ENCODE measurements at places on chromosomes 5 and 9.

DNA sequence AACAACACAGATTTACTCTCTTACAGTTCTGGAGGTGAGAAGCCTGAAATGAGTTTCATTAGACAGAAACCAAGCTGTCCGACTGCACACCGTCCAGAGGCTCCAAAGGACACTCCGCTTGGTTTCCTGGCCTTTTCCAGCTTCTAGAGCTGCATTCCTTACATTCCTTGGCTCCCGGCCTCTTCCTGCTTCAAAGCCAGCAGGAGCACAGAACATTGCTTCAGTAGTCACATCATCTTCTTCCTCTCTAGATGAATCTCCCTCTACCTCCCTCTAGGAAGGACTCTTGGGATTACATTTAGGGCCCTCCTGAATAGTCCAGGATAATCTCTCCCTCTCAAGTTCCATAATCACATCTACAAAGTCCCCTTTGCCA, 213.3 kb downstream of the CDK5RAP2 start:
- no peaks in the 10 kb centered on the region for H3K27me3 ChIP-seq
- no peaks in the 10 kb centered on the region for H3K36me3 ChIP-seq
- peak; percentile 55 for DNase-seq

DNA sequence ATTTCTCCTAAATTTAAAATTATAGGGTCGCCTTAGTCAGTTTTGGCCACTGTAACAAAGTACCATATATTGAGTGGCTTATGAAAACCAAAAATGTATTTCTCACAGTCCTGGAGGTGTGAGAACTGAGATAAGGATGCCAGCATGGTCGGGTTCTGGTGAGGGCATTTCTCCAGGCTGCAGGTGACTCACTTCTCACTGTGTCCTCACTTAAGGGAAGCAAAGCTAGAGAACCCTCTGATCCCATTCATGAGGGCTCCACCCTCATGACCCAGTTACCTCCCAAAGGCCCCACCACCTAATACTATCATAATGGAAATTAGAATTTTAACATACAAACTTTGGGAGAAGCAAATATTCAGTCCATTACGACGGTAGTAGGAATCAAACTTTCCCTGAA, 75.1 kb upstream of the FBN2 start:
- H3K4me1 ChIP-seq = no peaks in the 10 kb centered on the region
- H3K27me3 ChIP-seq = no peaks in the 10 kb centered on the region
- no peak overlapping the region for H3K27ac ChIP-seq
- DNase-seq = peak; percentile 76
- no peaks in the 10 kb centered on the region for H3K36me3 ChIP-seq

GRCh38 chr5:159243385-159243784, 19.7 kb upstream of the UBLCP1 start:
- H3K4me3 ChIP-seq = no peak overlapping the region
- peaks cover 2% of the 10 kb centered on the region for H3K4me1 ChIP-seq
- H3K27me3 ChIP-seq = no peaks in the 10 kb centered on the region
- H3K36me3 ChIP-seq = no peaks in the 10 kb centered on the region
- H3K27ac ChIP-seq = no peak overlapping the region
- no peak for DNase-seq

DNA sequence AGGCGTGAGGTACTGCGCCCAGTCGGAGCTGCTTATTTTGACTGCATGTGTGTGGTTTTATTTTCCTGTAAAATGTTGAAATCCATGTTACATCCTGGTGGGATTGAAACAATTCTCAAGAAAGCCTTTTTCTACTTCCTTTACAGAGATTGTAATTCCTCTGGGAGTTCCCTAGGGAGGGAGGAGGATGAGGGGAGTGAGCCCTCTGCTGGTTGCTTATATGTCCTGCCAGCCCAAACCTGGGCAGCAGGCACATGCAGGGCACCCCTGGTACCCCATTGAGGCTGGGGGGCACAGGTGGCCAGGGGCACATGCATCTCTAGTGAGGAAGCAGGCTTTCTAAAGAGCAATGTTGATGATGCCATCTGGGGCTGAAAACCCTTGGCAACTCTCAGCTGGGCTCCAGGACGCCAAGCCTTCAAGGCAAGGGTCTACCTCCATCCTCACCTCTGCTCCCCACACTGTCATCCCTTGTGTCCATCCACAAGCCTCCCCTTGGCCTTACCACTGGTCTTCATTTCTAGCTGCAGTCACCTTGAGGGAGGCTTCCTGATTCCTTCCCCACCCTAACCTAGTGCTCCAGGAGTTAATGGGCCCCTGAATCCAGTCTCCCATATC, 84.7 kb upstream of the TNFSF8 start:
- H3K27me3 ChIP-seq = no peaks in the 10 kb centered on the region
- H3K36me3 ChIP-seq = no peaks in the 10 kb centered on the region
- H3K4me1 ChIP-seq = peaks cover 28% of the 10 kb centered on the region
- DNase-seq = no peak

DNA sequence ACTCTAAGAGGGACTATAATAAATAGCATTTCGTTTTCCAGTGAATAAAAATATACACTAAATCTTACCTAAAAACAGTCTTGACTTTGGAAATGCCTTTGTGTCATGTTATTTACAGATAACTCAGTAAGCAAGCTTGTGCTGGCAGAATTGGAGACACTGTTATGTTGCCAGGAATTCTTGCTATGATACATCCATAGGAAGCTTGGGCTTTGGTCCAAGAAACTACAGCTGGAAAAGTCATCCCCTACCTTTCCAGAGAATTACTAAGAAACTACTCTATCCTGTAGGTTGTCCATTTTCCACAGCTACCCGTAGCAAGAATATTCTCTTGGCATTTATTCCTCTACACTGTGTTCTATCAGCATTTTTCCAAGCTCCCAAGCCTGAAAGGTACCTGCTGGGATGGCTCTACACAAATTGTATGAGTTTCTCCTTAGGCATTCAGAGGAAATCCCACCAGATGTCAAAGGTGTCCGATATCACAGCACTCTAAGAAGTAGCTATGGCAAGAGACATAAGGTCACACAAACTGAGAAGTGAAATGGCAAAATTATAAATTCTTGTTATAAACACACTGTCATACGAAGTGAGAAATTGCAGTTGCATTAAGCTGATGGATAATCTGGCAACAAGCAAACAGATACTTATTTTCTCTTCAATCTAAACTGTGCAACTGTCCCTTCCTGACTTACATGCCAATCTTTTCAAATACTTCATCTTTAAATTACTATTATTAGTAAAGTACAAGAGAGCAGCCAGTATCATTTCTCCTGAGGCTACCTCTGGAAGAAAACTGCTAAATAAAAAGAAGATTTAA, 68.5 kb downstream of the MCTP1 start:
- H3K27ac ChIP-seq = no peak overlapping the region
- no peaks in the 10 kb centered on the region for H3K36me3 ChIP-seq
- H3K4me1 ChIP-seq = no peaks in the 10 kb centered on the region
- no peak overlapping the region for H3K4me3 ChIP-seq
- no peaks in the 10 kb centered on the region for H3K27me3 ChIP-seq
- no peak for DNase-seq

GRCh38 chr5:33583332-33583731, 142.6 kb downstream of the TARS1 start:
- no peaks in the 10 kb centered on the region for H3K36me3 ChIP-seq
- H3K27ac ChIP-seq = no peak overlapping the region
- no peak for DNase-seq
- no peaks in the 10 kb centered on the region for H3K4me1 ChIP-seq
- H3K4me3 ChIP-seq = no peak overlapping the region
- no peaks in the 10 kb centered on the region for H3K27me3 ChIP-seq

DNA sequence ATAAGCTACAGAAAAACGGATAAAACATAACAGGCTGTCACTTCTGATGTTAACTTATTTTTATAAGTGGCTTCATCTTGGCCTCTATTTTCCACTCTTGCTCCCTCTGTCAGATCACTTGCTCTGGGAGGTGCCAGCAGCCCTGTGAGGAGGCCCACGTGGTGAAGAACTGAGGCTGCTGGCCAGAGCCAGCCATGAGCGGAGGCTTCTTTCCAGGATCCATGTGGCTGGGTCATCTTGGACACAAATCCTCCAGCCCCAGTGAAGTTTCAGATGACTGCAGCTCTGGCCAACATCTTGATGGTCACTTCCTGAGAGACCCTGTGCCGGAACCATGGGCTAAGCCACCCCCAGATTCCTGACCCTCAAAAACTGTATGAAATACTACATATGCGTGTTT, 7.5 kb upstream of the CMBL start:
- no peak overlapping the region for H3K4me3 ChIP-seq
- H3K27ac ChIP-seq = no peak overlapping the region
- no peak for DNase-seq

GRCh38 chr9:133612816-133613215, 3.6 kb upstream of the FAM163B start:
- no peak overlapping the region for H3K27ac ChIP-seq
- H3K4me1 ChIP-seq = no peaks in the 10 kb centered on the region
- H3K27me3 ChIP-seq = peaks cover 14% of the 10 kb centered on the region
- DNase-seq = no peak

- peak; percentile 95 for DNase-seq
- H3K36me3 ChIP-seq = no peaks in the 10 kb centered on the region
- no peak overlapping the region for H3K4me3 ChIP-seq
- H3K27me3 ChIP-seq = no peaks in the 10 kb centered on the region
- H3K4me1 ChIP-seq = no peaks in the 10 kb centered on the region
- no peak overlapping the region for H3K27ac ChIP-seq
Observed at GRCh38 chr9:107711542-107711941, 222.0 kb upstream of the KLF4 start.

DNA sequence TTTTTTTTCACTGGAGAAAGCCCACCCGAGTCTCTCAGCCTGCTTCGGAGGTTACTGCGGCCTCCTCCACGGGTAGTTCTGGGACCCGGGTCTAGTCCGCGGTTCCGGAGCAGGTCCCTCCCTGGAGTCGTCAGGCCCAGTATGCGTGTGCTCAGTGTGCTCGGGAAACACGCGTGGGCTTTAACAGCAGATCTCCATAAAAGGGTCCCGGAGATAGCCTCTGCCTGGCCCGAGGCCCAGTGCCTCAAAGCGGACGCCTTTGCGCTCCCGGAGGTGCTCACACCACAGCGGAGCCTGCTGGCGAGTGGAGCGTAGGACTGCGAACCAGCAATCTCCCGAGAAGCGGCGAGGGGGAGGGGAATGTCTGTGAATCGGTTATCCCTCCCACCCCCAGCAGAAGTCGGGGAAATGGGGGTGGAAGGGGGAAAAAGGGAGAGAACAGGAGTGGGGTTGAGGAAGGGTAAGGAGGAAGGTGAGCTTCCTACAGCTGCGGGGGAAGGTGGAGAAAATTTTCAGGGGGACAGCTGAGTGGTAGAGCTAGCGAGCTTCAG, 28.7 kb downstream of the CDKN2A start:
- no peak overlapping the region for H3K27ac ChIP-seq
- peaks cover 49% of the 10 kb centered on the region for H3K27me3 ChIP-seq
- H3K4me1 ChIP-seq = peaks cover 11% of the 10 kb centered on the region
- H3K4me3 ChIP-seq = peak overlapping the region; percentile 5

DNA sequence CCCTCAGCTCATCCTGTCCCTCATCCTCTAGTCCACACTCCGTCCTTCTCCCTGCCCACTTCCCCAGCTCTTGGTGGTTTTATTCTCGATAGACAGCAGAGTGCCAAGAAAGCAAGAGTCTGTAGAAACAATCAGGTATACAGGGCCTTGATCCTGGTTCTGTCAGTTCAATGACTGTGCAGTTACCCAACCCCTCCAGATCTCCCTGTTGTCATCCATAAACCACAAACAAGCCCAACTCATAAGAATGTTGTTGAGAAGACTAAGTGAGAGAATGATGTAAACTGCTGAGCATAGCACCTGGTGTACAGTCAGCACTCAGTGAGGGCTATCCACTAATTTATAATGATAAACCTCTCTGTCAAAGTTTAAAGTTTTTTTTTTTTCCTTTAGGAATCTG, 31.3 kb downstream of the ISL1 start:
- no peaks in the 10 kb centered on the region for H3K36me3 ChIP-seq
- H3K4me1 ChIP-seq = peaks cover 6% of the 10 kb centered on the region
- no peaks in the 10 kb centered on the region for H3K27me3 ChIP-seq
- peak overlapping the region; percentile 48 for H3K27ac ChIP-seq
- no peak overlapping the region for H3K4me3 ChIP-seq
- no peak for DNase-seq

DNA sequence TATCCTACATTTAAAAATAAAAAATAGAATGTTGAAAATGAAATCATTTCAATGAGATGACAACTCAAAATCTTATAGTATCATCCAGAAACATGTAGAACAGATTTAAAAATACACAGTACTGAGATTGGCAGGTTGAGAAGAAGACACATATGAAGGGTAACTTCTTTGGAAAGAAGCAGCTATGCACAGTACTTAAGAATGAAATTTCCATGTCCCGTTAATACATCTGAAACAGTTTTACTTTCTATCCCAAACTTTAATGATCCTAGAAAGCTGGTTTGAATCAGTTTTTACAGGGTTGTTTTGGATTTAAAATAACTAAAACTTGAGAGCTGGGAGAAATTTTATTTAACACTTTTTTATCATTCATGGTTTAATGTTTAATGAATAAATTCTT, 36.0 kb upstream of the ARRDC3 start:
- no peaks in the 10 kb centered on the region for H3K27me3 ChIP-seq
- DNase-seq = no peak
- no peak overlapping the region for H3K27ac ChIP-seq
- no peak overlapping the region for H3K4me3 ChIP-seq
- H3K36me3 ChIP-seq = no peaks in the 10 kb centered on the region

GRCh38 chr9:107606149-107606790, 116.7 kb upstream of the KLF4 start:
- no peak for DNase-seq
- H3K36me3 ChIP-seq = no peaks in the 10 kb centered on the region
- no peak overlapping the region for H3K4me3 ChIP-seq
- H3K4me1 ChIP-seq = no peaks in the 10 kb centered on the region
- no peak overlapping the region for H3K27ac ChIP-seq

GRCh38 chr5:16768184-16768583, 151.4 kb upstream of the RETREG1 start:
- no peaks in the 10 kb centered on the region for H3K4me1 ChIP-seq
- peaks cover 19% of the 10 kb centered on the region for H3K36me3 ChIP-seq
- no peaks in the 10 kb centered on the region for H3K27me3 ChIP-seq
- no peak overlapping the region for H3K4me3 ChIP-seq
- no peak overlapping the region for H3K27ac ChIP-seq
- DNase-seq = no peak

- H3K4me3 ChIP-seq = no peak overlapping the region
- H3K27ac ChIP-seq = no peak overlapping the region
- no peaks in the 10 kb centered on the region for H3K27me3 ChIP-seq
- peaks cover 8% of the 10 kb centered on the region for H3K4me1 ChIP-seq
- DNase-seq = no peak
Observed at GRCh38 chr5:168867241-168867640, 288.1 kb upstream of the PANK3 start.

DNA sequence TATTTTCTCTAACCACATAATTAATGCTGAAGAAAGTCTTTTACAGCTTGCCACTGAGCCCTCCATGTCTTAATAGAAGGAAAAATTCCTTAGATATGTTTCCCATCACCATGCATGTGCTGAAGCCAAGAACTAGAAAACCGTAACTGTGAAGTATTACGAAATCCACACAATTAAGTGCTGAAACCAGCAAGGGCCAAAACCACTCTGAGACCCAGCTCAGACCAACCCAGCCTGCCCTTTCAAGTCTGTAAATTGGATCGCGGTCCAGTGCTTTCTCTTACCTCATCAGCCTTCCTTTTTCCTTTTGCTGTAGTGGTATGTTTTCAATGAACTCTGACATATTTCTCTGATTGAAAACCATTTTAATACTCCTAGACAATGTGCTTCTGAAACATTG, 26.3 kb downstream of the SEMA5A start:
- peaks cover 6% of the 10 kb centered on the region for H3K36me3 ChIP-seq
- H3K27me3 ChIP-seq = no peaks in the 10 kb centered on the region
- no peak for DNase-seq
- no peak overlapping the region for H3K4me3 ChIP-seq

- no peaks in the 10 kb centered on the region for H3K4me1 ChIP-seq
- H3K27me3 ChIP-seq = no peaks in the 10 kb centered on the region
- H3K36me3 ChIP-seq = no peaks in the 10 kb centered on the region
- DNase-seq = peak; percentile 63
- H3K4me3 ChIP-seq = no peak overlapping the region
- H3K27ac ChIP-seq = no peak overlapping the region
Observed at GRCh38 chr5:133565993-133566392, 46.3 kb downstream of the FSTL4 start.
